ENCODE measurements at places on chromosomes 2 and 18.

DNA sequence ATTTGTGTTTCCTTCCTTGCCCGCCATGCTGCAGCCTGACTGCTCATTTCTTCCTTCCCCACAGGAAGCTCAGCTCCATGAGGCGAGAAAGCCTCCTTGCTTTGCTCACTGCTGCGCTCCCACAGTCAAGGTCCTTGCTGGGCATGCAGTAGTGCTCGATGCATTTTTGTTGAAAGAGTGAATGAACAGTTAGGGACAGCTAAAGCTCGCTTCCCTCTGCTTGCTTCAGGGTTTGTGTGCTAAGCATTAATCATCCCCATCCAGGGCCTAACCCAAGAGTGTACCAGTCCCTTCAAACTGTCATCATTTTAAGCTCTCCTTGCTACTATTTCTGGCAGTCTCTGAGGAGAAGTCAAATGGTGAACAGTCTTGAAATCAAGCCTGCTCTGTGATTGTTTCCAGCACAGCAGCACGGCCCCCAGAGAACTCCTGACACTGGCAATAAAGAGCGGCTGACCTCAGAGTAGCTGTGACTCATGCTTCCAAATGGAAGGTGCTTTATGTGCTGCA is 171.7 kb upstream of the SOX11 start:
- no peak for DNase-seq

GRCh38 chr2:36333350-36334012 is 22.1 kb upstream of the CRIM1 start:
- DNase-seq = no peak

DNA sequence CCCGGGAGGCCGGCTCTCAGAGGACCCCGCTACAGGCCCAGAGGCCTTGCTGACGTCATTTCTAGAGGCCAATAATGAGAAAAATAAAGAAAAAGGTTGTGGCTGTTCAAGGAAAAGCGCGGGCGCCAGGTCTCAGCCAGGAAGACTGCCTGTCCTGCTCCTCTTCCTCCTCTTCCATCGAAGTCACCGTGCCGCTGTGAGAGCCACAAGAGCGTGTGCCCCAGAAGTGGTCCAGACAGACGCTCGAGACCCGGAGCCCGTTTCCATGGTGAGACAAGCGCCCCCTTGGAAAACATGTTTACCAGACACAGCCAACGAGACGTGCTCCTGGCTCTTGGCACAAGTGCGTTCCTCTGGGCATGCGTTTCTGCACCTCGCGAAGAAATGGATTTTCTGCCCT is 210.5 kb downstream of the HDAC4 start:
- DNase-seq = no peak

GRCh38 chr2:9629222-9630116 is 1.3 kb downstream of the YWHAQ start:
- no peak for DNase-seq

DNA sequence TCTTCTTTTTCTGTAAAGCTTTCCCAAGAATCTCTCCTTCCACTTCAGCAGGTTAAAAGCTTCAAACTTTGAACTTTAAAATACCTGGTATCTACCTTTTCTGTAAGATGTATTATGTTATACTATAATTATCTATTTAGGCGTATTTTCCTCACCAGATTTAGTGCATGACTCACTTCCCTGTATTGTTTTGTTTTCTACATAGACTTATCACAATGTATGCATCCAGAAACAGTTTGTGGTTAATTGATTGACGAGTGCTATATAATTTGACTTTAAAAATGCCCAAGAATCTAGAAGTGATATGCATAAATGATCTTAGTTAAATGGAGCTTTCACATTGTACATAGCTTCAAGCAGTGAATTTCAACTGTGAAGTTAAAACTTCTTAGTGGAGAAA is 473.9 kb upstream of the CDH2 start:
- DNase-seq = no peak

DNA sequence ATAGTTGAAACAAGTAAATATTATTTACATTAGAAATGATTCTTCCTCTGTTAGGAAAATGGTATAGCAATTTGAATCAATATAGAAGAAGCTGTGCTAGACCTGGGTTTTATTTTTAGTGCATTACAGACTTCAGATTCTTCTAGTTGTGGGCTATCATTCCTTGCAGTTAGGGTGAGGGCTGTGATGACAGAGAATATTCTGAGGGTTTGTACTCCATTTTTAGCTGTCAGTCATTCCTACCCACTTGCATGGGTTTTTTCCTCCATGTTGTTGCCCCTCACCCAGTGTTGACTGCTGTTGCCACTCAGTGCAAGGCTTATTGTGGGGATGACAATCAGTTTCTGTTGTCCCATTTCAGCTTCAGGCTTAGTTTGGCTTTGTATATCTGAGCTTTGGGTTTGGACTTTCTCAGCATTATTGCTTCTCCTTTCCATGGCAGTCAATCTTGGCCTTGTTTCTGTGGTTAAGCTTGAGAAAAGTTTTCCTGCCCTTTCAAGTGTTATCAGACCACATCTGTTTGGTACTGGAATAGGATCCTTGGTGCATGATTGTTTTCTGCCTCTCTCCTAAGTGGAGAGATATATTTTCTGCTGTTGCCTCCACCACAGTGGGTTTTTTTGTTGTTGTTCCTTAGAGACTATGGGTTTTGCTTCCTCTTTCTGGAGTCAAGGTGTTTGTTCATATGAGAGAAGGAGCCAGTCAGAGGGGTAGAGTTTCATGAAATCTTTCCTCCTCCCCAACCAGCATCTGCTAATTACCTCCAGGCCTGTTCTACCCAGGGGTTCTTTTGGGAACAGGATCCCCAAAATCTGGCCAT is 312.7 kb upstream of the CWC22 start:
- no peak for DNase-seq

DNA sequence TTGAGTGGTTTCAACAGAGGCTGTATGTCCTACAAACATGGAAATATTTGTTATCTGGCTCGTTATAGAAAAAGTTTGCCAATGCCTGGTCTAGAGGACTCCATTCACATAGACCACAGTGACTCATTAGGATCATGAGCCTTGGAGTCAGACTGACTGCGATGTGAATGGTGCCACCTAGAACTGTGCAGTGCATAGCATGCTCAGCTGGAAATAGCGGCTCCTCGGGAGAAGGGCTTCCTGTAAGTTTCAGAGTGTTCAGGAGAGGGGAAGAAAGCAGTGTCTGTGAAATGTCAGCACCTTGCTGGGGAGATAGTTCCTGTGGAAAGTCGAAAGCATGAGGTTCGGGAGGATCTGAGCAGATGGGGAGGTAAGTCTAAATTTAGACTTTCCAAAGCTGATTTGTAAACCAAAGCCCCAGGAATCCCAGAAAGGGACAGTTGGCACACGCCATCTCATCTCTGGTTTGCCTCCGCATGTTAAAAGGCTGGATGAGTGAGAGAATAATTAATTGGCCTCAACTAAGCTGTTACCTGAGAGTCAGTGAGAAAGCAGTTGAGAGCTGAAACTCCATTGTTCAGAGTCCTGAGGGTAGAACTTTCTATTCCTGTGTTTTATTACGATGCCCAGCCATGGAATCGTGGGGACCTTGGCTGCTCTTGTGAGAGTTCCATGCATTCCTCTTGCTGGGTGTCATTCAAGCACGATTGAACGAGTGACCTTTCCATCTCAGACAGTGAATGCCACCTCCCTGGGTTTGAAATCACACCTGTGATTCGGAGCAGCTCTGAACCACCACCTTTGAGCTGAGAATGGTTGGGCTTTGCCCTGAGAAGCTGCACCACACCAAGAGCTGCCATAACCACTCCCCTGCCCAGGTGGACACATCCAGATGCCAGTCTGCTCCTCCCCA is 99.5 kb downstream of the MAPK4 start:
- no peak for DNase-seq

DNA sequence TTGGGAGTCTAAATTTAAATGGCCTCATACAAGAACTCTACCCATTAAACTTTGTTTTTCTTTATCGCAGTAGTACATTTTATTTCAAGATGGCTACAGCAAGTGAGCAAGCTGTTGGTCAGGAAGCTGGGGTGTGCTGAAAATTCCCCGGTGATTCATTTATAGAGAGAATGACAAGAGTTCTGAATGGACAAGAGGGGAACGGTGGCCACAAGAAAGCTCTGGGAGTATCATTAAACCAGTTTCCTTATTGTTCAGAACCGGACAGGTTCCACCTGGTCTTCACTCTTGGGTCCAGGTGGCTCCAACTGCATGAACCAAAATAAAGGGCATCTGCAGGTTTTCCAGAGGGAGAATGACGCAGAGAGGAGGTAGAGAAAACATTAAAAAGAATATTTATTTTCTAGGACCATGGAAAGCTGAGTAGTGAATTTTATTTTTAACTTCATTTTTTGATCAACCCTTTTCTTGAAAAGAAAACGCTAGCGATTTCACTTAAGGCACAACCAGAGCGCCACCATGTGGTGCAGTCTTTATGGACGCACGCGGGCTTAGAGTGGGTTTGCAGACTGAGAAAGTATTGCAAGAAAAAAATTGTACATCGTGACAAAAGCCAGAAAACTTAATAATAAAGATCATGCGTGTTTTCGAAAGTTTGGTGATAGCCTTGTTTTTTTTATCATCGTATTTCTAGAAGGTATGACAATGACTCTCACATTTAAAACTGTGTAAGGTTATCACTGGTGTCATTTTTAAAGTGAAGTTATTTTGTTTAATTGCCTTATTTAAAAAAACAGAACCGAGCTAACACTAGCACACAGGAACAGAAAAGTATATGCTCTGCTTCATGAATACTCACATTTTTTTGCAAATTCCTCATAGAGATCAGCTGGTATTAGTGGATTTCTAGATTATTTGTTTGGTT is 97.9 kb upstream of the NOL4 start:
- DNase-seq = no peak

- no peak for DNase-seq
Measured at GRCh38 chr2:130836501-130837174, at the start of gene ARHGEF4. ARHGEF4 (plus strand) TSS chr2:130836914; CDS start chr2:130836954, 40 bp downstream.

- no peak for DNase-seq
Measured at GRCh38 chr2:126302043-126302442, 353.9 kb upstream of the GYPC start.

DNA sequence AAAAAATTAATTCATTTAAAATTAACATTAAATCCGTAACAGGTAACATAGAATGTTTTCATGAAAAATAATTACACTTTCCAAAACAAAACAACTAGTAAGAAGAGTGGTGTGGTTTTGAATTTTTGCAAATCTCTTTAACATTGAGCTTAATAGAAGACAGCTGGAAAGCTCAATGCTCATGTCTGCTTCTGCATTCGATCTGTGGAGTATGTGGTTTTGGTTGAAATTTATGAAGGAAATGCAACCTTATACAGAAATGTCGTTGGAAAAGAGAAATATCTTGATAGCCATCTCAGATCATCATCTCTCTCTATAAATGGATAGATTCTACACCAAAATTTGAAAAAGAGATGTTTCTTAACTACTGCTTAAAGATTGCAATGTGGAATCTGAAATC is 17.3 kb upstream of the FHL2 start:
- no peak for DNase-seq

DNA sequence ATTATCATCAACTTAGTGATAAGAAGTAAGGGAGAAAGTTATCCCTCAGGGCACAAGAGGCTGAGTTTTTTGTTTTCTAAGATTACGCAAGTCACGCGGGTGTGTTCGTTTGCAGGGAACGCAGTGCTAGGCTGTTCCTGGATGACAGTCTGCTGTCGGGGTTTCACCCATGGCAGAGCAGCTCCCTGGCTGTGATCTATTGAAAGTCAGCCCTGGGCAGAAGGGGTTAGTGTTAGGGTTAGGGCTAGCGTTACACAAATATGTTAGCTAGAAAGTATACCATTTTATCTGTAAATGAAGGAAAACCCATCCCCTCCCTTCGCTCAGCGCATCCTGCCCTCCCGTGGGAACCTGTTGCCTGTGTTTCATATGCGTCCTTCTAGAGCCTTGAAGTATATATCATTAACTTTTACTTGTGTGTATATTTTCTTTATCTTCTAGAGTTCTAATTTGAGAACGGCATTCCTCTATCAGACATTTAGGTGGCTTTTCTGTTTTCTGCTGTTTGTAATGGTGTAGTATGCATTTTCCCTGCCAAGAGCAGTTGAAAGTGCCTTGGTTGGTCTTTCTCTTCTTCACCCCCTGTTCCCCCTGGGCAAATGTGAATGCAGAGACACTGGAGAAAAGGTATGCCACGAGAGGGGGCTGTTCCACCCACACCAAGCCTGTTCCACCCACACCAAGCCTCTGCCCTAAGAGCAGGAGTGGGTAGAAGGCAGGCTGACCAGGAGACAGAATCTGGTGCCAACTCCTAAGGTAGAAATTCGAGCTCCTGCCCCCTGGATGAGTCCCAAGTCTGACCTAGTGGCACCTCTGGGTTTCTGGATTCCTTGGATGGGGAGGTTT is 47.0 kb downstream of the ARMC9 start:
- DNase-seq = no peak

DNA sequence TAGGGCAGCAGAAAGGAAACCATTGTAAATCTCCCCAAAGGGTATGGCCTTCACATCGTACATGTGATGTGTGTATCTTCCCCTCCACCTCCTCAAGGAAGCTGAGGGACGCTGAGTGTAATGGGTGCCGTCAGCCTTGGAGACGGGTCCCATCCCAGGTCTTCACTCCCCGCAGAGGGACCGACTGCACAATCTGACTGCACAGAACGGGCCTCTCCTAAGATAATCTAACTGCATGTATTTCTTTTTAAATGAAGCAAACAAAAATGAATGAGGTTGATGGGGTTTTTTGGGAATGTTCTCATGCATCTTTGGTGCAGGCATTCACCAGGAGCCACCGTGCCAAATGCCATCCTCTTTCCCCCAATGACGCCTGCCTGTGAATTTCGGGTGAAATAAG is 94.1 kb upstream of the PXDN start:
- DNase-seq = no peak

DNA sequence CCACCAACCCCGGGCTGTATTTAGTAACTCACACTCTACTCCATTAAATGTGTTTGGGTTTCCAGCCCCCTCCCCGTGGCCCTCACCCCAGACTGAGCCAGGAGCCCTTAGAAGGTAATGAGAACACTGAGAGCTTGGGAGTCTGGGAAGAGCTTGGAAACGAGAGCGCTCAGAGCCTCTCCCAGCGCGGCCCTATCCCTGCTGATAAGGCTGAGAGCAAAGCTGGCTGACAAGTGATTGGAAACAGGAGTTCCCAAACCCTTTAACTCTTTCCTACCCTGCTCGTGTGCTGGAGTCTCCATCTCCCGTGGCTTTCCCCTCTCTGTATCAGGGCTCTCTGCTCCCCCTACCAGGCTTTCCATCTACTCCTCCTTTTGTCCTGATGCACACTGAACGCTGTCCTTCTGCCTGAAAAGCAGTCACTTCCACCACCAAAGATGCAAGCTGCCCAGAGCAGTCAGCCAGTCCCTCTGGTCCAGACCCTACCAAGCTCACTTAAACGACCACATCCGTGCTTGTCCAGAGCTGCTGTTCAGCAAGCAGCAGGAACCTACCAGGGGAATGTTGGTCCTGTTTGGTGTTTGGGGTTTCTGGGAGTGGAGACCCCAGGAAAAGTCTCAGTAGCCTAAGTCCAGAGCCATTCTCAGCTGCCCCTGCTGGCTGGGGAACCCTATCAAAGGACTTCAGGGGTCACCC is 100.0 kb upstream of the PKDCC start:
- DNase-seq = no peak

DNA sequence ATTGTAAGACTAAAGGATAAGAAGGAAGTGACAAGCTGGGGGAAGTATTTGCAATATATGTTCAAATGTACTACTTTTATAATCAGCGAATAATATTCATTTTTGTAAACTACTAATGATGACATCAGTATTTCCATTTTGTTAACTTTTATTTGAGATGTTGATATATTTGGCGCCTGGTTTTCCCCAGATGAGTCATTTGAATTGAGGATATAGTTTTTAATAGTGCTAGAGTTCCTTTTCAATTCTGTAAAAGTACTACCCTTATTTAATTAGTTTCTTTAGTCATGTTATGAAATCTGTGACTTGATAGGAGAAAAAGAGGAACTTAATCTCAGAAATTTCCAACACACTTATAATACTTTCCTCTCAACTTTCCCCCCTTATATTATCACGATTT is 495.3 kb downstream of the IRS1 start:
- DNase-seq = no peak

Data from naive thymus-derived CD4-positive, alpha-beta T cell (primary cell).